ENCODE measurements at places on chromosomes 13 and 19. TPM values are rescaled to one million over a fixed set of nuclear protein-coding genes. Genes with fewer than 3 reads are reported as not detected.

The ONECUT3 gene
- not detected for total RNA-seq

The CEACAM7 gene
- total RNA-seq: not detected

The ACER1 gene
- not detected for total RNA-seq

The SGCG gene
- 2.2 TPM for total RNA-seq

The ZNF730 gene
- total RNA-seq: 3.2 TPM

The C19orf85 gene
- not detected for total RNA-seq

The OR4F17 gene
- not detected for total RNA-seq

The ZNF416 gene
- 3.8 TPM for total RNA-seq

The TLE6 gene
- 1.4 TPM for total RNA-seq

The SSC5D gene
- 0.53 TPM for total RNA-seq

The CSNK1G2 gene
- 62.6 TPM for total RNA-seq

The F10 gene
- total RNA-seq: not detected

The LHB gene
- 1.3 TPM for total RNA-seq

The FXYD7 gene
- 0.26 TPM for total RNA-seq

The WDR87 gene
- total RNA-seq: not detected

The DAND5 gene
- not detected for total RNA-seq

The SLC10A2 gene
- not detected for total RNA-seq

The KCNN4 gene
- 157 TPM for total RNA-seq

The WDR88 gene
- not detected for total RNA-seq

The ATP8B3 gene
- 1.5 TPM for total RNA-seq

Data from A375 (cell line).